ENCODE measurements at places on chromosomes 7 and 10.

GRCh38 chr10:79417731-79418130 is 27.7 kb downstream of the ZCCHC24 start:
- DNase-seq, result no peak

DNA sequence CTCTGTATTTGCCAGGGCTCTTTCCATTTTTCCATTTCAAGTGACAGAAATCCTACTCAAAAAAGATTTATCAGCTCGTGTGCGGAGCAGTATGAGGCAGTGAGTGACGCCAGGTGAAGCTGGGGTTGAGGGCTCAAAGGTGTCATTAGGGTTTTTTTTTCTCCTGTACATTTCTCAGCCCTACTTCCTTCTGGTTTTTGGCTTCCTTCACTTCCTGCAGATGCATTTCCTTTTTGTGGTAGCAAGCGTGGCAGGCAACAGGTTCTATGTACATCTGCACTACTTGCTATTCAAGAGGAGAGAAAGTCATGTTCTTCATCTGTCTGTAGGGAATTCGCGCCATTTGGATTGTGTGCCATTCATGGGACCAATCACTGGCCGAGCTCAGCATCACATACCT is 52.8 kb upstream of the AOAH start:
- no peak for DNase-seq

- no peak for DNase-seq
Measured at GRCh38 chr7:7542251-7542835, 6.7 kb upstream of the COL28A1 start.

DNA sequence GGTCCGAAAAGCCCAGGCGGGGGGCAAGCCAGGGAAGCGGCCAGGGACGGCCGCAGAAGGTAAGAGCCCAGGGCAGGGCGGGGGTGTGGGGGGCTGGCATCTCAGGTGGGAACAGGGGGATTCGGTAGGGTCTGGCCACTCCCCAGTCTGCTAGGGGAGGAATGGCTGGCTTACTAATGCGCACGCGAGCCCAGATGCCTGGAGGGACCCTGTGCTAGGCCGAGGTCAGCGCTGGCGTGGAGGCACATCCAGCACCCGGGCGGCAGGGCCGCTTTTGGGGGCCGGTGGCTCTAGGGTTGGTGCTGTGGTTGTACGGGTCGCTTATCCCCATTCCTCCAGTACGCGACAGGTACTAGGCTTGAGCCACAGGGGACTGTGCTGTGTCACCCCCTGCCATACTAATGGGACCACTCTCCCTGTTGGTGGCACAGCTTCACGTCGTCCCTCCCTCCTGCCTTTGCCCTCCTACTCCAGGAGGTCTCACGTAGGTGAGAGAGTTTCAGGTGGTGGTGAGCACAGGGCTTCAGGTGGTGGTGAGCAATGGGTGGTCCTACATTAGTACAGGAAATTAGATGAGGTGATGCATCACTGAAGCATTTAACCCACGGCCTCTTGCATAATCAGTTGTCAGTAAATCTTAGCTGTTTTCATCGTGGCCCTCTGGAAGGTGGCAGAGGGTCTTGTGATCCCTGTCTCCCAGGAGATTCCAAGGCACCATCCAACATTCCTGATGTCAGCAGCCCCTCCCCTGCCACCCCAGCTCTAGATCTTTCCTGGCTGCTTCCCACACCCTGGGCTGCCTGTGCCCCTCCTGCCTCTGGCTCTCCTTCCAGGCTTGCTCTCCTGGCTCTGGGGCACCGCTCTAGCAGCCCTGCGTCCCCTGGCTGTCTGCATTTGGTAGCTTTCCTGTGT is 971 bp downstream of the AEBP1 start:
- DNase-seq, result no peak

DNA sequence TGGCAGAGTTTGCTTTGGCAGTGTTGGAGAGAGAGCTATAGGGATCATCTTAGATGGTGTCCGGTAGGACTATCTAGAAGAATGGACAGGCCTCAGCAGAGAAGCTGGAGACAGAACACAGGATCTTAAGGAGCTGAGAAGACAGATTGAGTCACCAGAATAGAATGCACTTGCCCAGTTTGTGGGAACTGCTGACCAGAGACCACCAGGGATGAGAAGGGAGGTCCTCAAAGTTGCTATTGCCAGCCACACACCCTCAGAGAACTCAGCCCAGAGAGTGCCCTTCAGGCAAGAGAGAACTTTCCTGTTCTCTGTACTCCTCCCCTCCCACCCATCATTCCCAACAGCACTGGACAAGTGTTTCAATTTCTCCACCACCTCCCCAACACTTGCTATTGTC is 25.3 kb upstream of the GALNT11 start:
- DNase-seq, result no peak
